ENCODE measurements at places on chromosomes 1 and 21. TPM values are rescaled to one million over a fixed set of nuclear protein-coding genes. Genes with fewer than 3 reads are reported as not detected.

The ADSS2 gene
- total RNA-seq, result 67.8 TPM

DNA sequence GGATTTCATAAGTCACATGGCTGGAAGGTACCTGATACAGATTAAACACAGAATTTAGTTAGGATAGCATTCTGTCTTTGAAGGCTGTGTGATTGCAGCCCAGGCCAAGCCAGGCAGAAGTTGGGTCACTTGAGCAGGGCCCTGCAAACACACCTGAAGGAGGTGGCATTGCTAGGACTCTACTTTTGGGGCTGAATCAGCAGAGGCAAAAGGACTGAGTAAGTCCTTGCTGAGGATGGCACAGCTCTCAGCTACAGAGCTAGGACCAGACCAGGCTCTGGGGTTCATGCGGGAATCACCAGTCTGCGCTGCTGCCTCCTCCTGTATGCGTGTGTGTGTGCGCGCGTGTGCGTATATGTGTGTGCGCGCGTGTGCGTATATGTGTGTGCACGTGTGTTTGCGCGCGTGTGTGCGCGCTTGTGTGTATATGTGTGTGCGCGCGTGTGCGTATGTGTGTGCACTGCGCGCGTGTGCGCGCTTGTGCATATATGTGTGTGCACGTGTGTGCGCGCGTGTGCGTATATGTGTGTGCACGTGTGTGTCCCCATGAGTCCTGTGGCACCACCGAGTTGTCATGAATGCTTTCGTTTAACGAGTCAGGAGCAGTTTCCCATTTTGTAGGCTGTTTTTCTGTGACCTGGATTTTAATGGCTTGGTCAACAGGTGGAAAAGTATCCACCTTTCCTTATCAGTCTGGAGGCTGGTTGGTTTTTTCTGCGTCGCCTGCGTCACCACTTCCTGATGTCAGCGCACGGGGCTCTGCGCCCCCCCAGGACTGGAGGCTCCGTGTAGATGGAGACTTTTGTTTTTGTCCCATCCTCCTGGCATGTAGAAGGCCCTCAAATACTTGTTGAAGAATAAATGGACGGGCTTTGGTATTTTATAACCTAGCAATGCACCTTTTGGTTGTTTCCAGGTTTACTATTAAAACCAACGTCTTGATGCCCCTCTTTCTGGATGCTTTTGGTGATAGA, 34.7 kb downstream of the ADARB1 start:
- no peaks in the 10 kb centered on the region for H3K27me3 ChIP-seq
- peak overlapping the region; percentile 92 for H3K27ac ChIP-seq
- H3K4me3 ChIP-seq, result peak overlapping the region; percentile 72
- peak; percentile 43 for DNase-seq

- H3K27ac ChIP-seq, result peak within 1 kb of the TSS; percentile 90
- peak within 1 kb of the TSS; percentile 86 for H3K4me3 ChIP-seq
- peaks cover 32% of the 10 kb centered on the region for H3K36me3 ChIP-seq
- H3K27me3 ChIP-seq, result no peaks in the 10 kb centered on the region
Measured at GRCh38 chr1:109910123-109910962, at the start of gene CSF1. Gene CSF1, plus strand, starts transcription at chr1:109910849. Its CDS starts 175 bp downstream, at chr1:109911024.

DNA sequence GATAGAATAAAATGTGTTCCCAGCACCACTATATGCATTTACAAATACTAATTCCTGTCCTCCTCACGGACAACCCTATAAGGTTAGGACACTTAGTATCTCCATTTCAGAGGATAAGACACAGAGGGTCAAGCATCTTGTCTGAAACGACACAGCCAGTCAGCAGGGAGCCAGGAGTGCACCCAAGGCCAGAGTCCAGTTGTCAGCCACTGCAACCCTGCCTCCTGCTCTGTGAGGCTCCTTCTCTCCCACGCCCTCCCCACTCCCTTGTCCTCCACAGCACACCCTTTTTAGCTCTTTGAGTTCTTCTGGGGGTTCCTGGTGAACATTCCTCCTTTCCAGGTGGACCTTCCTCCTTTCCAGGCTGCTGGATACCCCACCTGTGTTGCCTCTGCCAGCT, 119.0 kb upstream of the TNR start:
- H3K27ac ChIP-seq, result no peak overlapping the region
- DNase-seq, result no peak
- H3K4me3 ChIP-seq, result no peak overlapping the region
- H3K27me3 ChIP-seq, result no peaks in the 10 kb centered on the region
- no peaks in the 10 kb centered on the region for H3K36me3 ChIP-seq
- no peaks in the 10 kb centered on the region for H3K4me1 ChIP-seq

- peaks cover 2% of the 10 kb centered on the region for H3K4me1 ChIP-seq
- no peaks in the 10 kb centered on the region for H3K36me3 ChIP-seq
- no peak for DNase-seq
- peaks cover 4% of the 10 kb centered on the region for H3K27me3 ChIP-seq
- H3K4me3 ChIP-seq, result no peak overlapping the region
- no peak overlapping the region for H3K27ac ChIP-seq
Measured at GRCh38 chr1:34590211-34590623, 164.6 kb upstream of the GJB5 start.

- H3K4me1 ChIP-seq, result no peaks in the 10 kb centered on the region
- no peak for DNase-seq
- H3K4me3 ChIP-seq, result no peak overlapping the region
- H3K27me3 ChIP-seq, result no peaks in the 10 kb centered on the region
- no peaks in the 10 kb centered on the region for H3K36me3 ChIP-seq
Measured at GRCh38 chr21:27035791-27036190, 68.9 kb upstream of the ADAMTS5 start.

The CLDN8 gene
- total RNA-seq, result not detected

The DMRTA2 gene
- total RNA-seq, result 0.08 TPM

DNA sequence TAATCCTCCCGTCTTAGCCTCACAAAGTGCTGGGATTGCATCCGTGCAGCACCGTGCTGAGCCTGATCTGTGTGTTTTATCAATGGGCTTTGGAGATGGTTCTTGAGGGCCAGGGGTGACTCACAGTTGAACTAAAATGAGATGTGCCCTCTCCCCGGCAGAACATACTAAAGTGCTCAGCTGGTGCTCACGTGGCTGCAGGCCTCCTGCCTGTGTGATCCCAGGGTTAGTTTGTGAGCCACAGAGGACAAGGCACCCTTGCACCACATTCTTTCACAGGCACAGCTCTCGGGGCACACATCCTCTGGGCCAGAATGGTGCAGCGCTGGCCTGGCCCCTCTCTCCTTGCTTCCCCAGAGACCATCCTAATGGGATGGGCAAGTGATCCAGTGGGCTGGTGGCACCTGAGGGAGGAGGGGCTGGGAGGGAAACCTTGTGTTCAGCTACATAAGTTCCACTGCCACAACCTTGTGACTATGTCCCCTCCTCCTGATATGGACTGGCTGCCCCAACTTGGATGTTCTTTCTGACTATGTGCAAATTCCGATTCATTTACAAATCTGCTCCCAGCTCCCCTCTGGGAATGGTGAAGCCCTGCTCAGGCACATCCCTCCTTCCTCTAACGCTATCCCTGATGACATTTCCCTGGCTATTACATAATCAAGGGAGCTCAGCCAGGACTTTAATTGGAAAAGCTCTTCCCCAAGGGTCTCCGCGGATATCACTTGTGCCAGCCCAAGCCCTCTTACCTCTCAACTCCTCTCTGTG, 197.0 kb upstream of the EDN2 start:
- H3K36me3 ChIP-seq, result no peaks in the 10 kb centered on the region
- no peak overlapping the region for H3K27ac ChIP-seq
- H3K4me3 ChIP-seq, result no peak overlapping the region
- no peak for DNase-seq
- peaks cover 49% of the 10 kb centered on the region for H3K4me1 ChIP-seq

Data from activated naive CD8-positive, alpha-beta T cell treated with anti-CD3 and anti-CD28 coated beads for 36 hours (primary cell).